ENCODE measurements at places on chromosomes 7 and 10. TPM values are rescaled to one million over a fixed set of nuclear protein-coding genes. Genes with fewer than 3 reads are reported as not detected.

Gene FAM237B
- total RNA-seq, result not detected

DNA sequence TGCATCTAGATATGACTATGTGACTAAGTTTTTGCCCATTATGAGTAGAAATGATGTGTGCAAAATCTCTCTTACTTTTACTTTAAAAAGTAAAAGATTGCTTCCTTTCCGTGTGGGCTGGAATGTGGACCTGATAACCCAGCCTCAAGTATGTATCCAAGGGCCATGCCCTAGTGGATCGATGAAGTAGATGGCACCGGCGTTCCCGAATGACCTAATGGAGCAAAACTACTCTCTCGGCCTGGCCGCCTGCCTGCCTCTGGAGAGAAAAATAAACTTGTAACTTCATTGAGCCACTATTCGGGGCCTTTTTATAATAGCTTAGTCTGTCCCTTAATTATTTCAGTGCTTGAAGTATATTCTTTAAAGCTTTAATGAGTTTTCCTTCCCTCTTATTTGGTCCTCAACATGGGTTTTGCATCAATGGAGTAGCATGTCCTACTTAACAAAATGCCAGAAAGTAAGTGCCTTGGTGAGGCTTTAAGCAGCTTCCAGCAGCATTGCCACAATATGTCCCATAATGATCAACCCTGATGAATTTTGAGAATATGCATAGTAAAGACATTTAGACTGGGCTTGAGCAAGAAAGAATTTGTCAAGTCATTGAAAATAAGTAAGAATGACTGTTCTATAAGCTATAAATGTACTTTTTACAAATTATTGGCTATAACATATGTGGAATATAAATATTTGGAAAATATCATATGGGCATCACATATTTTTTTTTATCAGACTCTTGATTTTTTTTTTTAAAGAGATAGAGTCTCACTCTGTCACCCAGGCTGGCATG, 61.4 kb downstream of the PLXDC2 start:
- no peak for DNase-seq

- no peak for DNase-seq
These were observed 187.6 kb downstream of the ADARB2 start for GRCh38 chr10:1549591-1550290.

DNA sequence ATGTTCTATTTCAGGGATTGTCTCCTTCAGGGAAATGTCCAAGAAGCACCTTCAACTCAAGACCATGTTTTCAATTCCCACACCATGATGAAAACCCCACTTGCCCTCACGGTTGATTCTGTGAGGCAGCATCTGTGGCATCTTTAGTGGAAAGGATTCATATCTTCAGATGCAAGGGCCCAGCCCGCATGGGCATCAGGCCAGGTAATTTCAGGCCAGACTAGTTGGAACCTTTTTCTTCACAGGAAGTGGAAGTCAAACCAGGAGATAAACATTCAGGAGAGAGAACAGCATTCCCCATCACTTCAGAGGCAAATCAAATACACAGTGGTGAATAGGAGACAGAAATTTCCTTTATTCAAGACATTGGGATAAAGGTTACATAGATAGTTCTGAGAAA, 88.8 kb downstream of the JCAD start:
- no peak for DNase-seq
